ENCODE measurements at places on chromosomes 13 and 19.

DNA sequence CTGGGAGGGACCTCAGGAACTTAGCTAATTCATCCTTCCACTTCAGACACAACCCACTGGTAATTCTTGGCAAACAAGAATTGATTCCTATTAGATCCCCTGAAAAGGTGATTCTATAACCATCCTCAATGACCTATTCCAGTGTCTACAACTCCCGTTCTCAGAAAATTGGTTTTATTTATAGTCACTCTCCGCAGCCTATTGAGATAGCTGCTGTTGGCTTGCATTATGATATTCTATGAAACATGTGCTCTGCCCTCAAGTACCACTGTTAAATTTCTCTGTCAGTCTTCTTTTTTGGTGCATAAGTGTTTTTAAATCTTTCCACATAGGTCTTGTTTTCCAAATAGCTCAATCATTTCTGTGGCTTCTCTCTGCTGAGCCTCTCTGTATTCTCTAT, 75.0 kb downstream of the CDADC1 start:
- no peak for DNase-seq

DNA sequence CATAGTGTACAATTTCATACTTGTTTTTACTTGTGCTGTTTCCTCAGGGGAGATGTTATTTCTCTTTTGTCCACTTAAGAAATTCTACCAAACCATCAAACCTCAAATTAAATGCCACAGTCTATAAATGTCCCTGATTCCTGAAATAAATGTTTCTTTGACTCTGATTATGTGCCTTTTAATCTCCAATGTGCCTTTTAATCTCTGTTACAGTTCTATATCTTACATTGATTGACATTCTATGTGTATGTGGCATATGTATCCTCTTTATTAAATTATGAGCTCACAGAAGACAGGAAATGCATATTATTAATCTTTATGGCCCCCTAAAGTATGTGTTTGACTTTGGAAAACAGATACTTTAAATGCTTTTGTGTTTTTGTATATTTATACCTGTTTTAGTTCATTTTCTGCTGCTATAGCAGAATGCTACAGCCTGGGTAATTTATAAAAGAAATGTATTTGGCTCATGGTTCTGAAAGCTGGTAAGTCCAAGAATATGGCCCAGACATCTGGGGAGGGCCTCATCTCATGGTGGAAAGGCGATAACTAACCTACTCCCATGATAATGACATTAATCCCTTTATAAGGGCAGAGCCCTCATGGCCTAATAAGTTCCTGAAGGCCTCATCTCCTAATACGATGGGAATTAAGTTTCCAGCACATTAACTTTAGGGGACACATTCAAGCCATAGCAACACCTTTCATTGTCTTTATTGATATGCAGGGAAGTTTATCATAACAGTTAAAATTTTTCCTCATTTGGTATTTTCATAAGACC, 403.9 kb downstream of the LIG4 start:
- no peak for DNase-seq

DNA sequence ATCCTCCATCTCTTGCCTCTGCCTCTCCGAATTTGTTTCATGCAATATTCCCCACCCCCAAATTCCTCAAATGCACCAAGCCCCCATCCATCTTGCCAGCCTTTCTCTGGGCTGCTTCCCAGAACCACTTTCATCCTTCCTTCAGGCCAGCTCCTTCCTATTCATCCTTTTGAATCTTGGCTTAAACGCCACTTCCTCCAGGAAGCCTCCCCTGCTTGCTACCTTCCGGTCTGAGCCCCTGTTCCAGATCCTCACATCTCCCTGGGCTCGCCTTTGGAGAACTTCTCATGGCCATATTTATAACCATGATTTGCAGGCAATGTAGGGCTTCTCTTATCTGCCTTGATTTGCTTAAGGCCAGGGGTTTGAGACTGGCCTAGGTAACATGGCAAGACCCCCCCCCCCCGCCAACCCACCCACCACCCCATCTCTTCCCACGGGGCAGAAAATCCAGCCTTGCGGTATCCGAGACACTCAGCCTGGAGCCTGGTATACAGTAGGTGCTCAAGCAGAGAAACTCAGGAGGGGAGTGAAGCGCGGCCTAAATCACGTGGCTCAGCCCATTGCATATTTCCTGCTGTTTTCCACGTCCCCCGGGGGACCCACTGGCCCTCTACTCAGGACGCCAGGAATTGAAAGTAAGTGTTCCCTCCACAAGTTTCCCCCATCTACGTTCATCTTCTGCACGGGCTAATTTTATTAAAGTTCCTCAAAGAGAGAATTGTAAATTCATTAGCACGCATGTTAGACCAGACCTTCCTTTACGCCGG, 151.9 kb downstream of the PTPRS start:
- DNase-seq, result no peak

- DNase-seq, result no peak
Observed at GRCh38 chr13:72990953-72991352, 67.9 kb upstream of the KLF5 start.
